ENCODE measurements at places on chromosomes 6 and 20.

DNA sequence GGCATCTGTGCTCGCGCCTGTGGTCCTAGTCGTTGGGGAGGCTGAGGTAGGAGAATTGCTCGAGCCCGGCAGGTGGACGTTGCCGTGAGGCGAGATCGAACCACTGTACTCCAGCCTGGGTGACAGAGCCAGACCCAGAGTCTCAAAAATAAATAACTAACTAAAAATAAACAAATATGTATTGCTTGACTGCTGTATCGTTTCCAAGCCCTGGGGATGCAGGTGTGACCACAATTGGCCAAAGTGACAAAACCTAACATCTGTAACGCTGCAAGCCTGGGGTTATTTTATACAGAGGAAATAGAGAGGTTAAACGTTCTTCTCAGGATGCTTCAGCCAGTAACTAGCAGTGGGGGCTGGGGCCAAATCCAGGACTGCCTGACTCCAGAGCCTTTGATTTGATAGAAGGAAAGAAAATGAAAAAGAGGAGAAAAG, 1.9 kb upstream of the SRSF3 start:
- DNase-seq = no peak

DNA sequence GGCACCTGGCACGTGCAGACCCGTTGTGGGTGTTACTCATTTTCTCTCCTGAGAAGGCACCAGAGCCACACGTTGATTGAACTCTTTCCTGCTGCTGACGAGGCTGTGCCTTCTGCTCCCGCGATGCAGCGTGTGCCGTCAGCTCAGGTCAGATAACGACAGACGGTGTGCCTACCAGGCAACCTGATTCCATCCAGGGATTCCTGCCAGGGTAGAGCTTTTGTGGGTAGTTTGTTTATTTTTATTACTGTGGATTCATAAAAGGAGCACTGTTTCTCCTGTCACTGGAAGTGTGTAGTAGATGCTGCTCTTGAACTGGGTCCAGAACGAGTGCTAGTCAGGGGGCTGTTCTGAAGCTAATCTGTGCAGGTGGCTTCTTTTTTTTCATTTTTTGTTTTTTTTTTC, 20.7 kb downstream of the PRPF6 start:
- peak; percentile 16 for DNase-seq

DNA sequence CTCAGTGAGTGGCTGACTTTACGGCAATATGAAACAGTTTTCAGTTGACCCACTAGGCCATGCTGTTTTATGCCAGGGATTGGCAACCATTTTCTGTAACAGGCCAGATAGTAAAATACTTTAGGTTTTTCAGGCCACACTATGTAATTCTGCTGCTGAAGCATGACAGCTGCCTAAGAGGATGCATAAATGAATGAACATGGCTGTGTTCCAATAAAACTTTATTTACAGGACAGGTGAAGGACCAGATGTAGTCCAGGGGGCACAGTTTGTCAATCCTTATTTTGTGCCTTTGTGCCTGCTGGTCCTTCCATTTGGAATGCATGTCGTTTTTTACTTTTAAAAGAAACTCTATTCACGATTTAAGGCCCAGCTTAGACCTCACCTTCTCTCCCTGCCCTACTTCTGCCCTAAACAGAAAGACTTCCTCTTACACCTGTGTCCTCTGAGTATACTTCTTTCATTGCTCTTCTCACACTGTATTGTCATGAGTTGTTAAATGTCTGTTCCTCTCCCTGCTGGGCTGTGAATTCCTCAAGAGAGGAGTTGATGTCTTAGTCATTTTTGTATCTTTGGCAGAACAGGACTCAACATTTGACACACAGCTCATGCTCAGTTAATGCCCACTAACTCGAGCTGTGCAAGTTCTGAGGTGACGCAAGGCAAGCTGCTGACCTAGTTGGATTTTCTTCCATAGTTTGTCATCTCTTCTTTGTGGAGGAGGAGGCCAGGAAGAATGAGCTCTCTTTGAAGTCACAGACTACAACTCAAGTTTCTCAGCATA, 90.1 kb upstream of the MAP7 start:
- no peak for DNase-seq

DNA sequence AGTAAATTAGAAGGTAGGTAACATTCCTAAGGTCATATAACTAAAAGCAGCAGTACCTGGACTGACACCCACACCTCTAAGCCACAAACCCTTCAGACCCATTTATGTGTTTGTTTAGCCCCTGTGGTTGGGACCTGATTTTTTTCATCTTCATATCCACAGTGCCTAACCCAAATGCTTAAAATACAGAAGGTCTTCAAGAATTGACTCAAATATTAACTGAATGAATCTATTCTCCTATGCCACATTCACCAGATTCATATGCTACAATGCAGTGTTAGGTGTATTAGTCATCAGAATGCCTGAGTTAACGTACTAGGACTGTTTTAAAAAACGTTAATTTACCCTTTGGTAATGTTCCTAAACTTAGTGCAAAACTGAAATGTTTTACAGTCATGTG, 124.8 kb downstream of the AHI1 start:
- no peak for DNase-seq

DNA sequence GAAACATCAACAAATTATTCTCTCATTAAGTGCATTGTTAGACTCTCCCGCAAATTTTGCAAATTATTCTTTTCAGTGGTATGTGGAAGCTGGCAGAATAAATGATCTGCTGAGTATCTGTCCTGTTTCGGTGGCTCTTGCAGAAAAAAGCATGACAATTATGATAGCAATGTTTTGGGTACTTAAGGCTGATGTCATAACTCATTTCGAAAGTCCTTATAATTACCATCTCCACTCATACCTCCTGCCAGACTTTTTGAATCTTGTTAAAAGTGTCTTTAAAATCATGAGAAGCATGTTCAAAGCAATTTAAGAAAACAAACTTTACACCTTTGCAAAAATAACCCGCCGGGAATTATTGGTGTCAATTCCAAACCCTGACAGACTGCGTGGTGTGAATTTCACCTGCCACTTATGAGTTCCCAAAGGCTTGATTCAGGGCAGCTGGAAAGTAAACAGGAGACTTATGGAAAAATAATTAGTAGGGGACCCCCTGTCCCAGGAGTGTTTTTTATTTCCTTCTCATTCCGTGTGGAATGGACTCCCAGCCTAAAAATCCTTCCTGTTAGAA, 87.6 kb upstream of the E2F3 start:
- no peak for DNase-seq

- no peak for DNase-seq
Measured at GRCh38 chr6:140438346-140438735, 1063.9 kb upstream of the CITED2 start.

DNA sequence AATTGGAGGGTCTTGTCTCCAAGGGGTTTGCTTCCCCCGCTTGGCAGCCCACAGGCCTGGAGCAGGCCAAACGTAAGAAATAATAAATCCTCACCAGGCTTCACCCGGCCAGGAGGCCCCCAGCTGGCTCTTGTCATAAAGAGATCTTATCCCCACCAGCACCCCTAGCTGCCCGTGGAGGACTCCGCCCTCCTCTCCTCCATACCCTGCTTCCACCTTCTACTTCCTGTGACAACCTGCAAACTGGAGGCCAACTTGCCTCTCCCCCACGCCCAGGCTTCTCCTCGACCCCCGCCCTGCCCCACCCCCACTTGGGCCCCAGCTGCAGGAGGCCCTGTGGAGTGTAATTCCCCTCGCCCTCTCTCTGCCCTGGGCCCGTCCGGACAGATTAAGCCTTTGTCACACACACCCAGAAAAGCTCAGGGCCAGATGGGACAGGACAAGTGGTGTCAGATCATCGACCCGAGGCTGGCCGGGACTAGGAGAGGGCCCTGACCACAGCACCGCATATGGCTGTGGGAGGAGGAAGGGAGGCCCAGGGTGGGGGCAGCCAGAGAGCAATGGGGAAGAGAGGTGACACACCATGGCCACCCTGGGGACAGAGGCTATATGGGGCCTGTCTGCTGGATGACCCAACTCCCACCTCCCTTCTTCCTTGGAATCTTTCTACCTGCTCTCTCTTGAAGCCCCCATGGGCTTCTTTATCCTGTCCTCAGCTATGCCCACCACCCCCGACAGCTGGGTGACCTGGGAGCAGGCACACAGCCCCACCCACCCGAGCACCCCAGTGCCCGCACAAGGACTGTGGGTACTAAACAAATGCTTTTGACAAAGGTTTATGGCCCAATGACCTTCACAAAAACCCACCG, 3.9 kb downstream of the NOL4L start:
- DNase-seq = peak; percentile 36

GRCh38 chr6:84379142-84379541, 151.7 kb upstream of the CEP162 start:
- DNase-seq = no peak

DNA sequence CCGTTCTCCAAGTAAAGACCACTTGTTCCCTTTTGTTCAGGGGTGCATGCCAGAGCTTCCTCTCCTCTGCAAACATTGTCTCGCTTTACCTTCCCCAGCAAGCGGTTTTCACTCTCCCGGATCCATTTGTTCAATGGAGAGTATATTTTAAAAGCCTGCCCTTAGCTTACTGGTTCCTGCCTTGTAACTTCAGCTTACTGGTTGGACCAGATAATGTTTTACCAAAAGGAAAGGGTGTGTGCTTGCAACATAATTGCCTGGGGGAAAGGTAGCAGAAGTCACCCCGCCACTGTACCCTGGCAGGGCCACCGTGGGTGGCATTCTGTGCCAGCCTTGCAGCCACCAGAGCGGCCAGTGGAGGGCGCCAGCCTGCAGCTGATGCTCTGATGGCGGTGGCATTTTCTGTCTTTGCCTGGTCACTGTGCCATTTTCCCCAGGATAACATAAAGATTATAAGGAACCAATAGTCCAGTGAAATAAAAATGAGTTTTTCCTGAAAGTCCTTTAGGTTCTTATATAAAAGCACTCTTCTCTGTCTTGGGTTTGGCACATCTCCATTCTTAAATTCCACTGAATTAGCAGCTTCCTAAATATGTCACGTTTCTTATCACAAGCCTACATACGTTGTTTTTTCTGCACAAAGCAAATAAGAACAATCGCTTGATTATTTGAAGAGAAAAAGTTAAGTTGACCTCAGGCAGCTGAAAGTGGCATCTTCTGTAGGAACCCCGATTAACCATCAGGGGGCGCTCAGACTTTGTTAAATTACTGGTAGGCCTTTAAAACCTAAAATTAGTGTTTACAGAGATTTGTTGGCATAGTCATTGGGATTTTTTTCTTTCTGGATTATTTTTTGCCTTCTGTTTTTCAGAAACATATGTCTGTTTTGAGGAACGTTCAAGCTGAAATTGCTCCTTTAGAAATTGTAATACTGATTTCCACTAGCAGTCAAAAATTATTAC, 67.4 kb upstream of the XRN2 start:
- peak; percentile 92 for DNase-seq

GRCh38 chr6:110589865-110590513, 113.6 kb upstream of the SLC22A16 start:
- no peak for DNase-seq

- DNase-seq = no peak
Measured at GRCh38 chr6:121695329-121695728, 259.9 kb downstream of the GJA1 start.

- peak; percentile 43 for DNase-seq
Measured at GRCh38 chr20:45061244-45061643, 39.7 kb downstream of the KCNS1 start.

Measured in pons (tissue), 1 donor.